Occipital lobe (tissue), 3 donors: ENCODE measurements at places on chromosomes 3 and 15.
A peak's percentile ranks its signal among the peaks of the same experiment; 100 is the strongest.

DNA sequence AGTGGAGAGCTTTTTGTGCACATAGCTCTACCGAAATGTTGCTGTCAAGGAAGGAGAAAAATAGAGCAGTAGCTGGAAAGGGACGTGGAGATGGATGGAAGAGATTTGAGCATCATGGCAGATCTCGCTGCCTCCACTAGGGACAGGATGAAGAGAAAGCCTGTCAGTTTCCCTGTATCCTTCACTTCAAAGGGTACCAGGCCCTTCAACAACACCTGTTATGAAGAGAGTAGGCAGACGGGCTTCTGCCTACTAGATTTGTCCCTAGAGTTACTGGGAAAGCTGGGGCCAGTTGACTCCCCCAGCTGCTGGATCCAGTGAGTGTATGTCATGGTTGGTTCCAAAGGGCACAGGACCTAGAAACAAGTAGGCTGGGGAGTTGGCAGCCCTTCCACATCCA is 150.8 kb downstream of the TLE3 start:
- no peak for DNase-seq

- DNase-seq, result no peak
Observed at GRCh38 chr15:38002883-38003477, 68.5 kb downstream of the TMCO5A start.

GRCh38 chr3:195271410-195272243 is 668 bp upstream of the XXYLT1 start:
- peak; percentile 82 for DNase-seq

- no peak for DNase-seq
Observed at GRCh38 chr15:39892418-39892817, 27.6 kb downstream of the GPR176 start.

DNA sequence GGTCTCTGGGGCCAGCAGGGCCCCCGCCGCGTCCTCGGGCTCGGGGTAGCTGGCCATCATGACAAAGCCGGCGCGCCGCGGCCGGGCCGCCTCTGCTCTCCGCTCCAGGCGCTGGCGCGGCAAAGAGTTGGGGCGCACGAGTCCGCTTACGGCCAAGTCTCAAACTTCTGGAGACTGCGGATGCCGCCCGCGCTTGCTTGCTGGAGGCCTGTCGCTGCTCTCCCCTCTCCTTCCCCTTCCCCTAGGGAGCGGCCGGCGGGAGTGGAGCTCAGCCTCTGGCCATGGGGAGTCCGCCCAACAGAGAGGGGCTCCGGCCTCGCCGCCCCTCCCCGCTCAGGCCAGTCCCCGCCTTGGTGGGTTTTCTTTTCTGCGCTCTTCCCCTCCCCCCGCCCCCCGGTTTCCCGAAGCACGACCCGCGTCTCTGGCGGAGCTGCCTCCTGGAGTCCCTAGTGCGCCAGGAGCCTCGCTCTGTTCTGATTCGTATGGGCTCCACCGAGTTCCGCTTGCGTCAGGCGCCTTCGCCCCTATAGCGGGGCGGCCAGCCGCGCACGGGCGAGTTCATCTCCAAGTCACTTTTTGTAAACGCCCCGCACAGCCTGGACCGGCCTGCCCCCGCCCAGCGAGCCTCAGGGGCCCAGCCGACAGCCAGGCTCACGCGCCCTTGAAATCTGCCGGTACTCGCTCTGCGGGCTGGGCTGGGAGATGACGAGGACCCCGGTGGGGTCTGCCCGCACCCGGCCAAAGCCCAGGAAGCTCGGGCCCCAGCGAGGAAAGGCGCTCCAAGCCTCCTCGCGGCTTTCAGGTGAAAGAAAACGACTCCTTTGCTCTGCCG is at the start of the genes FOXL2 and FOXL2NB:
FOXL2 (minus strand) TSS at position 475 of the 832 bp plus-strand sequence; CDS start at position 60, 415 bp downstream.
FOXL2NB (plus strand) TSS at position 555 of the 832 bp plus-strand sequence; CDS start at position 703, 148 bp downstream.
- DNase-seq, result no peak
